ENCODE measurements at places on chromosomes 7 and 10.

GRCh38 chr10:95282107-95282506 lies 8.7 kb downstream of the PDLIM1 start:
- no peak for DNase-seq

DNA sequence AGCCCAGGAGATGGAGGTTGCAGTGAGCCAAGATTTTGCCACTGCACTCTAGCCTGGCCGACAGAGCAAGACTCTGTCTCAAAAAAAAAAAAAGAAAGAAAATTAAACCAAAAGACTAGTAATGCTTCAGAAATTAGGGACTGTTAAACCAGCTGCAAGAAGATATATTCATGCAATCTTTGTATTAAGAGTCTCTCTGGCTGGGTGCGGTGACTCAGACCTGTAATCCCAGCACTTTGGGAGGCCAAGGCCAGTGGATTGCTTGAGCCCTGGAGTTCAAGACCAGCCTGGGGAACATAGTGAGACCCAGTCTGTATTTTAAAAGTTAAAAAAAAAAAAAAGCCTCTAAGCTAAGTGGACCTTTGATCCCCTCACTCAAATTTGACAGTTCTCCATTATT lies 2.5 kb upstream of the HNRNPF start:
- DNase-seq, result no peak

GRCh38 chr7:2477447-2478398 lies 1.5 kb upstream of the GRIFIN start:
- DNase-seq, result peak; percentile 46

- no peak for DNase-seq
Measured at GRCh38 chr7:85474234-85474633, 287.4 kb upstream of the SEMA3D start.

- DNase-seq, result no peak
Measured at GRCh38 chr7:140033036-140033435, 29.7 kb downstream of the PARP12 start.

- DNase-seq, result no peak
Measured at GRCh38 chr10:77892021-77892739, 34.4 kb downstream of the DLG5 start.

DNA sequence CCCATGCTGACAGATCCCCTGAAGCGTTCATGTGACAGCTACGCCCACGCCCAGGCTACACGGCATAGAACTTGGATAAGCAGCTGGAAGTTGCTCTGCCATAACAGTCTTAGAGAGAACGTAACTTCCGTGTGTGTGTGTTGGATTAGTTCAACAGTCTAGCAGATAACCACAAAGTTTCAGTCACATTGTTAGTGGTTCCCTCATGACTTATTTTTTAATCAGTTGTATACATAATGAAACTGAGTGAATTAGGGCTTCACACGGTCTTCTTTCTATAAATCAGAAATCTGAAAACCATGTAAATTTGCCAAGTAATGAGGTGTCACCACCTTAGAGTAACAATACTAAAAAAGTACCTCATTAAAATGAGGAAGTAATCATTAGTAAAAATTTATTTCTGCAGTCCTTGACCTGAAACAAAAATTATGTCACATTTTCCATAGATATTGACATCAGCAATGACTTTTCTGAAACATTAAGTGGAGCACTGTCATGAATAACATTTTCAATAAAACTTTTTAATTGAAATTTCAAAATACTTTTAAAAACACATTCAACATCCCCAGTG lies 21.7 kb upstream of the MACC1 start:
- DNase-seq, result peak; percentile 63

GRCh38 chr7:80216996-80217842 lies 82.6 kb downstream of the GNAI1 start:
- no peak for DNase-seq

GRCh38 chr7:138768241-138768640 lies 29.6 kb upstream of the TMEM213 start:
- DNase-seq, result no peak

DNA sequence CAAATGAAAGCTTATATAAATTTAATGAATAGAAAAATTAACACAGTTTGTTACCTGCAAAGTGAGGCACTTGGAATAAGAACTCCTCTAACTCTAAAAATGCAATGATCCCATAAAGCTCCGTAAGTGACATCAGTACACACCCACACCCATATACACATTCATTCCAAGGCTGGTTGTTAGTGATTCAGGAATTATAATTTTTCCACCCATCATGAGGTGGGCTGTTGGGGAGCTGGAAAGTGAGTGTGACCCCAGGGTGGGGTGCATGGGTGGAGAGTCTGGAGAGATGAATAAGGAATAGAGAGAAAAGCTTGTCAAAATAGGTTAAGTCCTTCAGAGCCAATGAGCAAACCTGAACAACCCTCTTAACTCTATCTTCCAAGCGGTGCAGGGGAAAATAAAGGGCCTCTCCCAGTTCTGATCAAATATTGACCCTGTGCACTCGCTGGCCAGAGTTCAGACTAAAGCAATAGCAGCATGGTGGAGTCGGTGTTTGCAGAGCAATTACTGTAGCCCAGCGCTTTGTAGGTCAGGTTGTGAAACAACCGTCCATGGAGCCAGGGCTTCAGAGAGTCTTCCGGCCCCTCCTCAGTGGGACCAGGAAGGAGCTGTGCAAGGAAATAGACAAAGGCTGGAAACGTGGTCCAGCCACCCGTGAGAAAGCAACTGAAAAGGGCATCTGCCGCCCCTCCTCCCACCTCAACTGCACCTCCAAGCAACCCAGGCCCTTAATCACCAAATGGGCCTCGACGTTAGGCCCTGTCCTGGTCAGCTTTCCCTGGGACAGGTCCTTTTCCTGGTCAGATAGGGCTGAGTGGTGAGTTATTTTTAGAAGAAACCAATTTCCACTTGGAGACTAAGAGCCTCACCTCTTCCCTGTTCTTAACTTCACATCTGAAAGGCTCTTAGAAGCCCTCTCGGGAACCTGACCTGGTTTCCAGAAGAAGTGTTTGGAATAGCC lies 61.2 kb downstream of the SH3PXD2A start:
- DNase-seq, result no peak

DNA sequence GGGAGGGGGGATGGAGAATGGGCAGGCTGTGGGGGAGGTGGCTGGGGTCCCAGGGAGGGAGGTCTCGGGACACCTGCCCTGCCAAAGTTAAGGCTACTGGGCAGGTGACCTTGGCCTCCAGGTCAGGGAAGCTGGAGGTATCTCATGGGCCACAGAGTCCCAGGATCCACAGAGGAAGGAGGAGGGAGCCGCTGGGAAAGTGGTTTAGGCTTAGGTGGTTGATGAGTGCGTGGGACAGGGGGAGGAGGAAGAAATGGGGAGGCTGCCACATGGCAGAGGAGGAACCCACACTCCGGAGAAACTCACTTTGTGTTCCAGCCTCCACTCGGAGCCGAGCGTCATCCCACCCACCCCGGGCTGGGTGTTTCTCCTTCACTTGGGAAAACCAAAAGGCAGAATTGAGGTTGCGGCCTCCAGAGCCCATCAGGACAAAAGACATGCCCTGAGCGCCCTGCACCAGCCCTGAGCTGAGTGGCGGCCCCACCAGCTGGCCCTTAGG lies 46.1 kb downstream of the ASB13 start:
- no peak for DNase-seq

DNA sequence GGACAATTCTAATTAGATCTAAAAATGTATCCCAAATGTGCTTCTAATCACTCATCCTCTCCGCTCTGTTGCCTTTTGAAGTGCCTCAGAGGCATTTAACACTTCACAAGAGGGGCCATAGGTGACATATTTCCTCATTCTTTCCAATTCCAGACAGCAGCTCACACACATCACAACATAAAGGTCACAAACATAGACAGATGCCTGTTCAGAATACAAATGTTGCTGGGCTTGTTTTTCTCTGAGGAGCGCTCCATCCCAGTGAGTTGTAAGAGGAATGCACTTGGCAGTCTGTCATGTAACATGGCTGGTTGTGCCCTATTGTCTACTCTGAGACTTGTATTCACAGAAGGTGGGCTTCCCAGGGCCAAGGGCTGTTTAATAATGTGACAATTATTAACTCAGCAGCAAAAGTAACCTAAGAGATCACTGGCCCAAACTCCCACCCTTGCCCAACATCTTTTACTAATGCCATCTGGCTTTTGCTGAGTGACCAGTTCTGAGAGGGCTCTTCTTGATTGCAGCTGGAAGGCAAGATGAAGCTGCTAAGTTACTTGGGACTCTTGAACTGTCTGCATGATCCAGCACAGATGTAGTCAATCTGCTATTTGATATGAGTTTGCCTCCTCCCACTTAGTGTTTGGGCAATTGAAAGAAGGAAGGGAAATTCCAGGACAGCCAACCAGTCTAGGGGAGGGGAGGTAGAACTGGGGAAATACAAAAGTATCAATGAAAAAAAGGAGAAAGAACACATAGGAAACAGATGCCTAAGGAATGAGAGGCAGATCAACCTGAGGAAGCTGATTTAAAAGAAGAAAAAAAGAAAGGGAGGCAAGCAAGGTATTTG lies 13.6 kb downstream of the PON2 start:
- no peak for DNase-seq

- no peak for DNase-seq
Measured at GRCh38 chr7:72213769-72214168, 198.4 kb downstream of the CALN1 start.

GRCh38 chr7:53470336-53470970 lies 435.0 kb downstream of the POM121L12 start:
- DNase-seq, result no peak

- no peak for DNase-seq
Measured at GRCh38 chr7:47579458-47579857, 2.5 kb downstream of the TNS3 start.

GRCh38 chr10:16316733-16317390 lies 119.9 kb upstream of the PTER start:
- DNase-seq, result no peak

DNA sequence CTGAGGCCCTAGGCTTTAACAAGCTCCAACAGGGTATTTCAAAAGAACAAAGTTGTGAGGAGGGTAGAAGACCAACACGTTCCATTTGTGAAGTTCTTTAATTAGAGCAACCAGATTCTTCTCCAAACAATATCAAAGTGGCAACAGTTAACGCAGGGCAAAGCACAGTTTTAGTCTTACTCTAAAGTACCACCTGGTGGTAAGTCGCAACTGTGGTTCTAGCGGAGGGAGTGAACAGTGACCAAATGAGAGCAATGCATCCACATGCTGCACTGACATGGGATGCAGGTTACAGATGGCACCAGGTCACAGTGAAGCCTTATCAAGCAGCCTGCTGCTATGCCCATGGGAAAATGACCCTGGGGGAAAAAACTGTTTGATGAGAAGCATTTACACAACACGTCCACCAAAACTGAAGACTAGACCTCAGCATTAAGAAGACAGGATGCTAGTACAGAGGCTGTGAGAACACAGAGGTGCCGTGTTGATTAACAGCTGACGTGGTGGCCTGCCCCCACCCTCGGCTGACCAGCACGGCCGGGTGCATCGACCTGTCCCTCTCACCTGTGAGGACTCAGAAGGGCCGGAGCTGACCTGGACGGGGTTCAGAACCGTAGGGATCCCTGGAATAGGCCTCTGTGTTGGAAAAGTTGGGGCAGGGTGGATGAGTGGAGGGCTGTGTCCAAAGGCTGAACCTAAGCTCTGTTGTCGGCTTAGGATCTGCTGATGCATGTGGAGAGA lies 211.2 kb downstream of the GLI3 start:
- DNase-seq, result no peak

DNA sequence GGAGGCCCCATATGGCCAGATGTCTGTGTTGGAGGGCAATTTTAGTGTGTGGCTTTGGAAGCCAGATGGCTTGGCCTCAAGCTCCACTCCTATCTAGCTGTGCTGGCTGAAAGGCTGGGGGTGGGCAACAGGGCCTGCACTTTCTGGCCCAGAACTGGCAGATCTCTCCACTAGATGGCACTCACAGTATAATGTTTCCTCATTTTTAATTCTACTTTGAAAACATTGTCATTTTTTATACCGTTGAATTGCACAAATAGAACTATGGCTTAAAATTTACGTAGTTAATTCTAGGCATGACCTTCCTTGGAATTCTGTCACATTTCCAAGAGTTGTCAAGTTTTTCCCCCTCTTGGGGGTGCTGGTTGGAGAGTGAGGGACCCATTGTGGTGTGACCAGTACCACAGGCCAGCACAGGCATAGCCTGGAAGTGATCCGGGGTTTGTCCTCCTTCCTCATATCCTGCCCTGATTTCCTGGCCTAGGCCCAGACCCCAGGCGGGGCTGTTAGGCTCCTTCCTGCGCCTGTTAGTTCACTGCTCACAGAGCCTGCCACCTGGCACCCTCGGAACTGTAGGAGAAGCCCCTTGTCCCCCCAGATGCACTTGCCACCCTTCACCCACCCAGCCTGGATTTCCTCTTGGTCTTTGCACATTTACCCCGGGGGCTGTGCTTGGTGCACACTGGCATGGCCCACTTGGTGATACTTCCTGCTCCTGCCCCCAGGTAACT lies 52.8 kb downstream of the ARHGAP22 start:
- DNase-seq, result peak; percentile 35

- no peak for DNase-seq
Measured at GRCh38 chr7:43104874-43105520, 7.5 kb upstream of the HECW1 start.

DNA sequence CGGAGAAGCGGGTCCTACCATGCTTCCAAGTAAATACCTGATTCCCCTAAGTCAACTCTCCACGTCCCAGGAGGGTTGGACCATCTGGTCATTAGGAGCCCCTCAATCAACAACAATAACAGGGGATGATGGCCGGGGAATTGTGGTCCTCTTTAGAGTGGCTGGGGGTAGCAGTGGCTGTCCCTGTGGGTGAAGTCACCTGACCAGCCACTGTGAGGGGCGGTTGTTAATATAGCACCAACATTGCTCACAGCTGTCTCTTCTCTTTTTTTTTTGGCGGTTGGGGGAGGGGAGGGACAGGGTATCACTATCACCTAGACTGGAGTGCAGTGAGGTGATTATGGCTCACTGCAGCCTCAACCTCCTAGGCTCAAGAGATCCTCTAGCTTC lies 67.9 kb downstream of the SPDYE5 start:
- no peak for DNase-seq

- DNase-seq, result no peak
Measured at GRCh38 chr10:6586501-6586900, 6.4 kb upstream of the PRKCQ start.

DNA sequence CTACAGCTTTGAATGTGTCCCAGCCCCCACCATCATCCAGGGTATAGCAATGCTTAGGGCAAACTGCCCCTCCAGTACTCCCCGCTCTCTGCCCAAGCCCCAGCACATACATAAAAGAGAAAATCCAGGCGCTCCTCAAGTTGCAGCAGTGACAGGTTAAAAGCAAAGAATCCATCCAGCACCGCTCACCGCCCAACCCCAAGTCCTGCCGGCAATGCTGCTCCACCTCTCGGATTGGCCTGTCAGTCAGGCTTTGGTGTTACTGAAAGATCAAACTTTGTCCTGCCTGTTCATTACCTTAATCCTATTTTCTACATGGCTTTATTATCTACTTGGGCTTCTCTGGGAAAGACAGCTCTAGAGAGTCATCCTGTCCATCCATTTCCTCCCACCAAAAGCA lies 31.9 kb downstream of the DPCD start:
- no peak for DNase-seq

DNA sequence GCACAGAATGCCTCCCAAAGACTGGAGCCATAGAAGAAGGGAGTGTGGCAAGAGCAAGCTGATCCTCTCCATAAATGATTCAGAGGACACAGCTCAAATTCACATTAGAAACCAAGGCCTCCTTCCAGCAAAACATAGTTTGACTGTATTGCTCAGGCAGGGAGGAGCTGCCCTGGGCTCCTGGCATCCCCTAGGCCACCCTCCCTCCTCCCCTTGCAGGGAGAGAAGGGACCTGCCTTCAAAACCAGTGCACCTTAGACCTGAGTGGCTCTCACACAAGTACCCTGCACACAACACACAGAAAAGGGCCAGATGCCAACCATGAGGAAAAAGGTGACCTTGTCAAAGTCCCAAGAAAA lies 64.7 kb downstream of the CREB3L2 start:
- no peak for DNase-seq

GRCh38 chr7:1881946-1882345 lies 211.9 kb downstream of the ELFN1 start:
- no peak for DNase-seq

GRCh38 chr7:124724507-124725192 lies 40.9 kb downstream of the GPR37 start:
- DNase-seq, result no peak
